ENCODE measurements at places on chromosomes 6 and 20.
A peak's percentile ranks its signal among the peaks of the same experiment; 100 is the strongest.

GRCh38 chr20:7693761-7694160 is 246.5 kb downstream of the HAO1 start:
- no peak for DNase-seq

- DNase-seq = no peak
These were observed 25.1 kb downstream of the TOX2 start for GRCh38 chr20:43939762-43940121.

DNA sequence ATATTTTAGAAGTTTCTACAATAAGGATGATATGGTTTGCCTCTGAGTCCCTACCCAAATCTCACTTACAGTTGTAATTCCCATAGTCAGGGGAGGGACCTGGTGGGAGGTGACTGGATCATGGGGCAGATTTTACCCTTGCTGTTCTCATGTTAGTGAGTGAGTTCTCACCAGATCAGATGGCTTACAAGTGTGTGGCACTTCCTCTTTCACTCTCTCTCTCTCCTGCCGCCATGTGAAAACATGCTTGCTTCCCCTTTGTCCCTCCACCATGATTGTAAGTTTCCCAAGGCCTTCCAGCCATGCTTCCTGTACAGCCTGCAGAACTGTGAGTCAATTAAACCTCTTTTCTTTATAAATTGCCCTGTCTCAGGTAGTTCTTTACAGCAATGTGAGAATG is 527.5 kb upstream of the ID4 start:
- no peak for DNase-seq

GRCh38 chr6:7267071-7267465 is 45.9 kb downstream of the SSR1 start:
- DNase-seq = no peak

GRCh38 chr6:37802810-37803209 is 16.7 kb upstream of the ZFAND3 start:
- DNase-seq = no peak

DNA sequence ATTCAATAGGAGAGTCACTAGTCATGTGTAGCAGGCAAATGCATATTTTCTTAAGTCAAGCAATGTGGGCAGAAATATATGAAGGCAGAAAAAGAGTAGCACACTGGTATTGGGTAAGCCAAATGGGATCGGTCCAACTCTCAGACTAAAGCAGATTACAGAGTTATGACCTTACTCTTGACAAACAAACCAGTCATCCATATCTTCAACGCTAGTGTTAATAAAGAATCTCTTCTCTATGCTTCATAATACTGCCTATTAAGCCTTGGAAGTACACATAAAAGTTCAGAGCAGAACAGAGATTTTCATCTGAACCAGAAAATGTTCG is 320.2 kb upstream of the JARID2 start:
- peak; percentile 6 for DNase-seq

- no peak for DNase-seq
These were observed 93.0 kb downstream of the NDUFAF5 start for GRCh38 chr20:13877793-13878192.

- DNase-seq = no peak
These were observed 7.9 kb downstream of the BPIFB3 start for GRCh38 chr20:33061658-33062028.

GRCh38 chr20:5969348-5969935 is 19.0 kb downstream of the MCM8 start:
- no peak for DNase-seq

- no peak for DNase-seq
These were observed 1.5 kb upstream of the CITED2 start for GRCh38 chr6:139376017-139376330.

DNA sequence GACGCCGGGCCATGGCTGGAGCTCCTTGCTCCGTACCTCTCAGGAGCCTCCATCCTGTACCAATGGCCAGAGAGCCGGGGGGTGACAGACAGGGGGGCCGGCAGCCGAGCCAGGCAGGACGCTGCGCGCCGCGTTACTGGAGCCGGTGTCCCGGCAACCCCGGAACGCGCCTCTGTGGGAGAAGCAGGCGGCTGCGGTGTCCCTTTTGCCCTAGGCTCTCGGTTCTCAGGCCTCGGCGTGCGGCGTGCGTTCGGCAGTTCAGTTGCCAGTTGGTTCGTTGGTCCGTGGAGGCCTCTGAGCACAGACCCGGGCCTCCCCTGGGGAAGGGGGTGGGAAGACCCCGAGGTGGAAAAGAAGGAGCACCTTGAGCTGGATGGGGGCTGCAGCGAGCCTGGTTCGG is at the start of gene SPATS1:
Gene SPATS1 (plus strand): TSS at position 162 of the 400 bp plus-strand sequence. CDS start 446 bp downstream, outside the sequence.
- DNase-seq = no peak

DNA sequence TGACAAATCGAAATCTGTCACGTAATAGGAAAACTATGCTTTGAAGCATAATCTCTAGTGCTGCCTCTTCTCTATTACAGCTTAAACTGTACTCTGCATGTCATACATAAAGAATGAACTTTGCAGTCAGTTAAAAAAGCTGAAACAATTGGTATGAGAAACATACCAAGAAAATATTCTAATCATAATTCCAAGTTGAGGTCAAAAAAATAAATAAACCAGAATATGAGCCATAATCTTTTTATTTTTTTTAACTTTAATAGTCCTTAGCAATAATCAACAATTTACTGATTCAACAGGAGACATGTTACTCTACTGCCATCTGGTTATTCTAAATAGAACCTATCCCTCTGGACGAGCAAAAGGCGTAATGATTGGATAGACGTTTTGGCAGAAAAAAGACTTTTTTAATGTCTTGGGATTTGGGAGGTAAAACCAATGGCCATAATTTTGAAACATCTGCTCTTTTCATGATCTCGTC is 224.4 kb upstream of the FLRT3 start:
- no peak for DNase-seq

GRCh38 chr20:62210496-62210855 is 9.6 kb downstream of the HRH3 start:
- DNase-seq = no peak
